Retina (tissue), 1 donor: ENCODE measurements at places on chromosomes 13 and 19.

DNA sequence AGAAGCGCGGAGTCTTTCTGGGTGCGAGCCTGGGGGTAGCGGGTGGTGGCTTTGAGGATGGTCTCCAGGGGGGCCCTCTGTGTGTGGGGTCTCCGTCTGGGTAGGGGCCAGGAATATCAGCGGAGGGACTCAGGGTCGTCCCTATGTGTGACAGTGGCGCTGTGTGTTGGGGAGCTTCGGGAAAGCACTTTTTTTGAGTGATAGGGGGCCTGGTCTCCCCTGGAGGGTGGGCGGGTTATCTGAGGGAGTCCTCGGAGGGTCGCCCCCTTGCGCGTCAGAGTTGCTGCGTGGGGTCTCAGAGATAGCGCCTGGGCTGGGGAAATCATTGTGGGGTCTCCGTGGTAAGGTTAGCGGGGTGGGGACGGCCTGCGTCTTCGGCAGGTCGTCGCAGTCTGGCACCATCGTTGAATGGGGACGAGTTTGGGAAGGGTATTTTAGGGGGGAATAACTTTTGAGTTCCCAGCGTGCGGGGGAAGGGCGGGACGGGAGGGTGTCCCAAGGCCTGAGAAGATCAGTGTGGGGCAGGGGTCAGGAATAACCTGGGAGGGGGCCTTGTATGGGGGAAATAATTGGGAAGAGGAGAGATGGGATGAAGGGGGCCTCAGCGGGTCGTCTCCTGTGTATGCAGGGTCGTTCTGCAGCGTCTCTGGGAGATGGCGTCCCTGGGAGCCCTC is 857 bp downstream of the IER2 start:
- DNase-seq: peak; percentile 59

DNA sequence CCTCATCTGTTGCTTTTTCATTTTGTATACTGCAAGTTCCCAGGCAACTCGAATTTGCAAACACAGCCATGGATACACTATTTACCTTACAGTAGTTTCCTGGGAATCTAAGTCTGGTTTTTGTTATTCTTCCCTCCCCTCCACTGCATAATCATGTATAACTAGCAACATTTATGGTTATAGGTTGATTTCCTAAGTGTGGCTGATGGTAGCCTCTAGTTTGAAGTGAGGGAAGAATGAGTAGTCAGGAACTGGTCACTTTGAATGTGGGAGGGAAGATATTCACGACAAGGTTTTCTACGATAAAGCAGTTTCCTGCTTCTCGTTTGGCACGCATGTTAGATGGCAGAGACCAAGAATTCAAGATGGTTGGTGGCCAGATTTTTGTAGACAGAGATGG is at the start of gene KCNRG:
Gene KCNRG (plus strand): TSS at position 187 of the 400 bp plus-strand sequence. CDS start 50 bp downstream, at position 237.
- no peak for DNase-seq

- DNase-seq: peak; percentile 43
Measured at GRCh38 chr19:18044825-18045304, 36.9 kb downstream of the ARRDC2 start.

DNA sequence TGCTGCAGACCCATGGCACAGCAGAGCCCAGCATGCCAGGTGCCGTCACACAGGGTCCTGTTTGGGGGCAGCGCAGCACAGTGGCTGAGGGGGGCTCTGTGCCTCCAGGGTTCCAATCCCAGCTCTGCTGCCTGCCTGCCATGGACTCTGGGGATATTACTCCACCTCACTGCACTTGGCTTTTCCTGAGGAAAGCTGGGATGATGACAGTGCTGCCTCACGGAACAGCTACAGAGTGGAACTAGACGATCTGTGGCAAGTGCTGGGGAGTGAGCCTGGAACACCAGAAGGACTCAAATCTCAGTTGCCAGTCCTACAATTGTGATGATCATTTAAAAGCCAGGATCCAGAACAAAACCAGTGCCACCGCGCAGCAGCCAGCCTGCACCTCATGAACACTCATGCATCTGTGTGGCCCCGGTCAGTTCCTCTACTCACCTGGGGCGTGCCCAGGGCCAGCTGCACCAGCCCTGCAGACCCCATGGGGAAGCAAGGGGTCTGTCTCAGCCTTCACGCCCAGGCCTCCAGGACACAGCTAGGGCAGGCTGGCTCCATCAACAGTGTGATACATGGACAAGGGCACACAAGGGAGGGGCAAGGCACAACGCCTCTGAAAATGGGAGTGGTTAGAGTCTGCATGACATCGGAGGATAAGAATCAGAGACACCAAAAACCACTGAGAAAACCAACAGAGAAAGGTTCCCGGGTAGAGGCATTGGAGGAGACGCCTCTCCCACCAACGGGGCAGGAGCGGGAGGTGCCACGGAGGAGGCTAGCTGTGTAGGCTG is 55.2 kb downstream of the ATP7B start:
- DNase-seq: no peak

DNA sequence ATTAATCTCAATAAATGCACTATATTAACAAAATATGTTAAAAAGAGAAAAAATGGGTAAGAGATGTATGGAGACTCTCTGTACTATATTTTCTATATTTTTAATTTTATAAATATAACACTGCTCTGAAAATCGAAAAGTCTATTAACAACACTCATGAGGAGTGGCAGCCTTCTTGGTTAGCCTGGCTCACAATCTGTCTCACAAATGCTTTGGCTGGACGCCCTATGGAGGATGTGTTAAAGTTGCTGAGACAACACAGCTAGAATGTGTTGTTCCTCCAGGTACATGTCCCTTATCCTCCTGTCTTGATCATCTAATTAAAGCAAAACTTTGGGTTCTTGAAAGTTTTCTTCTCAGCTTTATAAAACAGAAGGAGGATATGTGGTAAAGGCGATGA is 396.6 kb upstream of the PCDH20 start:
- no peak for DNase-seq

GRCh38 chr19:31356587-31357314 is 7.5 kb upstream of the TSHZ3 start:
- DNase-seq: peak; percentile 45

DNA sequence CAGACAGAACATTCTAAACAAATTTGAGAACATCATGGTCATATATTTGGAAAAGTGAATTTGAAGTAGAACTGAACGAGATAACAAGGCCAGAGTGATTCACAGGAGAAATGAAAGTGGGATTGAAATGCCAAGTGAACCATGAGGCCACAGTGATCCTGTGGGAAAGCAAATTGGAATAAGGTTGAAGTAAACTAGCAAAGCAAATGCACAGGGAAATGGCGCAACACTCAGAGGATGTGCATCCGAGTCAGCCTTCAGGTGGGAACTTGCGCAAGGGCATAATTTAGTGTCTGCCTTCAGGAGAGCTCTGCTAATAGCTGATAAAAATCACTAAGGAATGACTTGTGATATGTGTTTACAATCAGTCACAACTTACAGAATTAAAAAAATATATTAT is 696.6 kb downstream of the LIG4 start:
- DNase-seq: peak; percentile 19

DNA sequence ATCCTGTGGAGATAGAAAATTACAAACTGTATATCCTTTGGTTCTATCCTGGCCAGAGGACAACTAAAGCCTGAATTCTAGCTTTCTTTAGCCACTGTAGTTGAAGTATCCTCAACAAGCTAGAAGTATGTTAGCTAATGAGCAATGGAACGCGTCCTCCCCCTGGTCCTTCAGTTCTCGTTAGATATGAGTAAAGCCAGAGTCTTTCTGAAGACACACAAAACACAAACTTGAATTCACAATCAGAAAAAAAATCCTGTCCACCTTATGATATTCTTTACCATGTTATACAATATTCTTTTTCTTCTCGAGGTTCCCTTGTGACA is 1527.0 kb upstream of the SLC10A2 start:
- DNase-seq: no peak

GRCh38 chr13:101465877-101466276 is 13.4 kb downstream of the ITGBL1 start:
- DNase-seq: no peak

- DNase-seq: peak; percentile 77
Measured at GRCh38 chr19:49210108-49210900, 52.7 kb downstream of the TRPM4 start.

DNA sequence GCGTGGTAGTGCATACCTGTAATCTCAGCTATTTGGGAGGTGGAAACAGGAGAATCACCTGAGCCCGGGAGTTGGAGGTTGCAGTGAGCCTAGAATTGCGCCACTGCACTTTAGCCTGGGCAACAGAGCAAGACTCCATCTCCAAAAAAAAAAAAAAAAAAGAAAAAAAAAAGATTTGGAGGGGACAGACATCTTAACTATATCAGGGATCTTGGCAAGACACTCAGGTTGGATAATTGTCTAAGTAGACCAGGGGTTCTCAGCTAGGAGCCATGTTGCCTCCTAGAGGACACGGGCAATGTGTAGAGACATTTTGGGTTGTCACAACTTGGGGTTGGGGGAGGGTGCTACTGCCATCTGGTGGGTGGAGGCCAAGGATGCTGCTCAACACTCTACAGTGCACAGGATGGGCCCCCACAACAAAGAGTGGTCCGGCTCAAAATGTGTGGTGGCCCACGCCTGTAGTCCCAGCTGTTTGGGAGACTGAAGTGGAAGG is 1.9 kb upstream of the ZNF580 start:
- DNase-seq: no peak

- no peak for DNase-seq
Measured at GRCh38 chr19:29866011-29866410, 54.2 kb downstream of the CCNE1 start.

DNA sequence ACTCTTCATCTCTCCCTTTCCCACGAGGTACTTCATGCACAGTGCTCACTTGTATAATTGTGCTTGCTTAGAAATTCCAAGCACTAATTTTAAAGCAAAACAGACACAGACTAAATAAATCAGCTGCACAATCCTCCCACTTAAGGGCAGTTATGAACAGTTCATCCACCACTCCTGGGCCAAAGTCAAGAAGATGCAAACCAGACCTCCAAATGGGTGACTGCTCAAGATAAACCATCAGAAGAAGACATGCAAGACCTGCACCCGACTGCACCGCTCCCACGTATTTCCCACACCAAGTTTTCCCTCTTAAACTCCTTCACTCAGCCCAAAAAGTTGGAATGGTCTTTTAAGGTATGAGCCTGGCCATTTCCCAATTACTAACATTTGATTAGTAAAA is 19.9 kb downstream of the ZNF235 start:
- no peak for DNase-seq

DNA sequence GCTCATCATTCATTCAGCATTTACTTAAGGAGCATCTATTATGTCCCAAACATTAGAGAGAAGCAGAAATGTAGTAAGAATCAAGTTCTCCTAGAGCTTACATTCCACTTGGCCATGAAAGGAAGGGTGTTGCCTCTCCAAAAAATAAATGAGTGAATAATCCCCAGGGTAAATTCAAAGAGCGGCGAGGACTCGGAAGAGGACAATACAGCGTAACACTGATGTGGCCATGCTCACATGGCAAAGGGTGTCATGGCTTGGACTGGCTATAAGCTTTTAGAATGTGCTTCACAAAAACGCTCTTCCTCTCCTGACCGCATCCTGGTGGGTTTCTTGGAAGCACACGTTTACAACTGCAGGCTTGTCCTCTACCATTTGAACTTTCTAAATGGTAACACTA is 290.2 kb downstream of the IRS2 start:
- DNase-seq: no peak

- peak; percentile 82 for DNase-seq
Measured at GRCh38 chr19:4172861-4173473, 9.4 kb downstream of the SIRT6 start.

- DNase-seq: peak; percentile 64
Measured at GRCh38 chr19:53076984-53077383, 26.2 kb downstream of the ZNF160 start.

DNA sequence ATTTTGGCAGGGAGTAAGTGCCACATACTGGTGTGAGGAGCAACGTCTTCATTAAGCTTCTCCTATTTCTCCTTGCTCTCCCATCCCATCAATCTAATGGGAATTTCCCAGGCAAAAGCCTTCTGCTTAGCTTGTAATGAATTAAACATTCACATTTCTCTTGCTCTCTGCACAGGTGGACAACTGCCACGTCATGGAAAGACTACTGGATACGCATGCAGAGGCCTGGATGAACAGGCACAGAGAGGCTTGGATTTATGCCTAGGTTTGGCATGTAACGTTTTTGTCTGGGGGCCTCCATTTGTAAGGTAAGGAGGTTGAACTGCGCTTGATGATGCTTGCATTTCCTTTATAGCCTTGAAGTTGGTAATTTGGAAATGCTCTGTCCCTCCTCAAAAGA is 374.8 kb downstream of the KLF12 start:
- DNase-seq: no peak

GRCh38 chr19:3129112-3129511 is 6.7 kb upstream of the GNA15 start:
- no peak for DNase-seq

DNA sequence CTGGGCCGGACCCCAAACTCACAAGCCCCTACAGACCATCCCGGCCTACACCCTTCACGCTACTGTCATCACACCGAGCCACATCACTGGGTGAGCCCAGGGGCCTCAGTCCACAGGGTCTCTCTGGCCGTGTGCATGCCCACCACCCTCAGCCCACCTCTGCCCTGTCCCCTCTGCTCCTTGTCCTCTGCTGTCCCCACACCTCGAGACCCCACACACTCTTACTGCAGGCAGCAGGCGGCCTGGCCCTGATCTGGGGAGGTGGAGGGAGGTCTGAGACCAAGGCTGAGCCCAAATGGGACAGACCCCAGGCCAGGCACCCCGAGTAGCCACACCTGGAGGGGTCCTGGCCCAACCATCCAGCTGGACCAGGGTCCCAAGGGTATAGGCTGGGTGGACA is 35.2 kb downstream of the PEPD start:
- no peak for DNase-seq

- DNase-seq: no peak
Measured at GRCh38 chr13:36339600-36340155, 6.5 kb downstream of the SPART start.

- DNase-seq: no peak
Measured at GRCh38 chr13:32881777-32882145, 134.5 kb upstream of the KL start.

DNA sequence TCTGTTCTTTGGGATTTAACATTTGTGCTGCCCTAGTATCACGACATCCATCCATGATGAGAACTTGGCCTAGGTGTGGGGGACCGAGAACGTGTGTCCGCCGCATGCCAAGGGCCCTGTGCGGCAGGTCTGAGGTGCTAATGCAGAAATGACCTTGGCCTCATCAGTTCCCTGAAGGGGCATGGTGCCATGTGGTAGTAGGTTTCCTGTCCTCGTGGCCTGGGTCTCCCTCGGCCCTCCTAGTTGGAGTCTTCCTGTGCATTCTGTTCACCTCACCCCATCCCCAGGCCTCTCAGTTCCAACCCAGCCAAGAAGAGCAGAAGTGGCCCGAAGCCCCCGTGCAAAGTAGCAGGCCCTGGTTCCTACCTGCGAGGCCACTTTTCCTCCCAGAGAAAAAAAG is 59.8 kb downstream of the GGACT start:
- no peak for DNase-seq

DNA sequence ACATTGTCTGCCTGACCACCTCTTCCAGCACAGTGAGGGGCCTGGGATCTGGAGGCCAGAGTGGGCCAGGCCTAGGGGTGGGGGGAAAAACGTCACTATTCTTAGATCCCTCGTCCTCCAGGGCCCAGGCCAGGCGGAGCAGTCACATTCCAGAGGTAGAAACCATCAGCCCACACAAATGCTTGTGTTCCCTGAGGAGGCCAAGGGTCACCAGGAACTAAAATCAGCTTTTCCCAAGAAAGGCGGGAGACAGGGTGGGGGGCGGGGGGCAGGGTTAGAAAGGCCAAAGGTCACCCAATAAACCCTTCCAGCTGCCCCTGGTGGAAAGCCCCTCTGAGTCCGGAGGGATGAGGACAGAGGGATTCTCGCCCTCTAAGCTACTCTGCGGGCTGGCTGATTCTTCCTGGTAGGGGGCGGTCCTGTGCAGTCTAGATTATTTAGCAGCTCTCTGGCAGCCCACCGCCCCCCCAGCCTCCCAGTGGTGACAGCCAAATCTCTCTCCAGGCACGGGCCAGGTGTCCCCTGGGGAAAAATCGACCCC is 23.5 kb upstream of the CCL25 start:
- no peak for DNase-seq
